ENCODE measurements at places on chromosomes 5 and 9. TPM values are rescaled to one million over a fixed set of nuclear protein-coding genes. Genes with fewer than 3 reads are reported as not detected.

BTNL8 gene
- not detected for total RNA-seq

OGN gene
- not detected for total RNA-seq

FGF10 gene
- not detected for total RNA-seq

MLANA gene
- not detected for total RNA-seq

IL9 gene
- total RNA-seq, result not detected

EGFL7 gene
- total RNA-seq, result 15.6 TPM

PPIP5K2 gene
- total RNA-seq, result 19.5 TPM

ZBTB34 gene
- 6.5 TPM for total RNA-seq

FBN2 gene
- total RNA-seq, result 7.6 TPM

FAM163B gene
- not detected for total RNA-seq

BAAT gene
- total RNA-seq, result not detected

PTPN3 gene
- 53.0 TPM for total RNA-seq

SH3RF2 gene
- total RNA-seq, result 16.3 TPM

NR5A1 gene
- total RNA-seq, result not detected

MYORG gene
- total RNA-seq, result 6.6 TPM

Measured in epithelial cell of proximal tubule (primary cell).